Gastroesophageal sphincter (tissue), 4 donors: ENCODE measurements at places on chromosomes 12 and 14. TPM values are rescaled to one million over a fixed set of nuclear protein-coding genes. Genes with fewer than 3 reads are reported as not detected.

Gene CLEC4A
- not detected for total RNA-seq

Gene PRH1
- 32.3 TPM for total RNA-seq

Gene KLRF1
- total RNA-seq, result not detected

Gene CD27
- total RNA-seq, result 0.45 TPM

Gene PLBD1
- 2.5 TPM for total RNA-seq
